ENCODE measurements at places on chromosomes 7 and 10.

DNA sequence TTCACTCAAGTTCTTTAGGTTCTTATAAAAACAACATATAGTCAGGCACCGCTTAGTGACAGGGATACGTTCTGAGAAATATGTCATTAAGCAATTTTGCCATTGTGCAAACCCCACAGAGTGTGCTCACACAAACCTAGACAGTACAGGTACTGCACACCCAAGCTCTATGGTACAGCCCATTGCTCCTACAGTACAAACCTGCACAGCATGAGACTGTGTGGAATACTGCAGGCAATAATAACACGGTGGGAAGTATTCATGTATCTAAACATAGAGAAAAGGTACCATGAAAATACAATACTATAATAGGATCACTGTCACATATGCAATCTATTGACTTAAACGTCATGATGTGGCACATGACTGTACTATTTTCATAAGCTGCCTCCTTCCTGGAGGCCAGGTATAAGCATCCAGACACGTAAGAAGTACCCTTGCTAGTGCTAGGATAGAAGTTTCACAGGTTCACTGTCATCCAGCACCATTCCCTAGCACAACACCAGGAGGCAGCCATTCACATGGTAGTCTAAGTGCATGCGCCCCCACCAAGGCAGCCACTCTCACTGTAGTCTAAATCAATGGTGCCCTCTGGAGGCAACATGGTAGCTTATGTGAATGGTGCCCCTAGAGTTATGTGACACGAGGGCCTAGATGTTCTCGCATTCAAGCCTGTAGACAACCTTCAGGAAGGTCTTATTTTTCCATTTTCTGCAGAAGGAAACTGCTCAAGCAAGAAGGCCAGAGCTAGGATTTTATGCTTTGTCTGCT is 98.5 kb downstream of the ARHGAP22 start:
- DNase-seq = no peak

- DNase-seq = no peak
Measured at GRCh38 chr7:143980746-143981510, 19.2 kb upstream of the OR6B1 start.

DNA sequence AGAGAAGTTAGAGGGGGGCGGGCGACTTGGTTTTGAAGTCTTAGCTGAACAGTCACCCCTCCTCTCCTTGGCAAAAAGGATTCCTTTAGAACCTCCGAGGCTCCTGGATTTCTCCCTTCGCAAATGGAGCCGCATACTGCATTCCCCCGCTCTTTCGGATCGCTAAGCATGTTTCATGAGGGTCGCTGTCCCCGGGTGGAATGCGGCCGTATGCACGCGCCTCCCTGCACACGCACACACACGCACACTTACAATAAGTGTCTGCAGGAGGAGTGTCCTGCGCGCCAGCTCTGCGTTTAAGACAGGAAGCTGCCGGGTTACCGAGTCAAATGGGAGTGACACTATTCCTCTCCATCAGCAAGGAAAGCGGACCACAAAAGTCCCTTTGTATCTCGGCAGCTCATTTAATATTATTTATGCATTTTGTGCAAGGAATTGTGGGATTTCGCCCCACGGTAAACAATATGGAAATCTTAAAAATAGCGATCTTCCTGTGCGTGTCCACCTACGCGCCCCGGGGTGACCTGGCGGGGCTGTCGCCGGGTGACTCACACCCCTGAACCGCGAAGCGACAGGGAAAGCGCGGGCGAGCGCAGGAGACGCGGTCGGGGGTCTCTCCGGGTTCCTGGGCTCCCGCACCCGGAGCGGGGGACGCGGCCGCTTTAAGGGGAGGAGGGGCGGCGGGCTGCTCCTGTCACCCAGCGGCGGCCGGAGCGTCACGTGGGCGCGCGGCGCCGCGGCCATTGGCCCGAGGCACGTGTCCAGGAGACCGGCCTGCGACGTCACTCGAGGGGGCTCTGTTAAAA is 988 bp upstream of the EN2 start:
- DNase-seq = no peak

DNA sequence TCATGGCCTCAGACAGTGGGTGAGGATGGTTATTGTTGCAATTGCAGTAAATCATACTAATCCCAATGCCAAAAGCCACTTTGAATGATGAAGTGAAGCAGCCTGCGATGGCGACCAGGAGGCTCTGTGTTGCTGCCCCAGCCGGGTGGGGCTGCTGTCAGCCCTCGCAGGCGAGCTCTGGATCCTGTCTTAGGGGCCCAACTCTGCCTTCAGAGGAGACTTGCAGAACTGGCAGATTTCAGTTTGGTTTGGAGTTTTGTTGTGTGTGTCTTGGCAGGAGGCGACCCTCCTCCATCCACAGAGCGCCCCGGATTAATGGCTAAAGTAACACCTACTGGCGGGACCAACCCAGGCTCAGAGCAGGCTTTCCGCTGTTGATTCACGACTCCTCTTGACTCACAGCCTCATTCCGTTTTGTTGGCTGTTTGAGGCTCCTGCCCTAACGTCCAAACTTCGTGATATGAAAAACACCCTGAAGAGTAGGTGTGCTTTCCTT is 67.9 kb upstream of the BMPER start:
- no peak for DNase-seq

DNA sequence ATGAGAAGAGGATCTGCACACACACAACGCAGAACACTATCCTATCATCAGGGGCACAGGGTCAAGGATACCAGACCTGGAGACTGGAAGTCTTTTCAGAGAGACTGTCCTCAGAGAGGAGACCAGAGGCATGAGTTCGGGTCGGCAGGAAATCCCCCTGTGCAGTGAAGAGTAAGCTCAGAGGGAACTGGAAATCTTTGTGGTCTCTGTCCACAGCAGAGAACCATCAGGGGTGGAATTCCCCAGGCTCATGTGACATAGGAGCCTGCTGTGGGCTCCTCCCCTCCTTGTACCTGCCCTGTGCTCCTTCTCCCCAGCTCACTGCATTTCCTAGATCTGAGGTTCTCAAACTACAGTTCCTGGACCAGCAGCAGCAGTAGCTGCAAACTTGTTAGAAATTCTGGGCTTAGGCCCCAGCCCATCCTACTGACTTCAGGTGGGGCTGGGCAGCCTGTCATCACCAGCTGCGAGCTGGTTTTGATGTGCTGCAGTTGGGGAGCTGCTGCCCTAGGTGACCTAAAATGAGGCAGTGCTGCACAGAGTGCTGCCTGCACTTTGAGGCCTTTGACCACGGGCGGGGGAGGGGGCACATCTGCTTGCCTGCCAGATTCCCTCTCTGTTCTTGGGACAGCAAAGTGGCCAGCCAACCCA is 2.4 kb downstream of the ZMIZ2 start:
- DNase-seq = peak; percentile 89

DNA sequence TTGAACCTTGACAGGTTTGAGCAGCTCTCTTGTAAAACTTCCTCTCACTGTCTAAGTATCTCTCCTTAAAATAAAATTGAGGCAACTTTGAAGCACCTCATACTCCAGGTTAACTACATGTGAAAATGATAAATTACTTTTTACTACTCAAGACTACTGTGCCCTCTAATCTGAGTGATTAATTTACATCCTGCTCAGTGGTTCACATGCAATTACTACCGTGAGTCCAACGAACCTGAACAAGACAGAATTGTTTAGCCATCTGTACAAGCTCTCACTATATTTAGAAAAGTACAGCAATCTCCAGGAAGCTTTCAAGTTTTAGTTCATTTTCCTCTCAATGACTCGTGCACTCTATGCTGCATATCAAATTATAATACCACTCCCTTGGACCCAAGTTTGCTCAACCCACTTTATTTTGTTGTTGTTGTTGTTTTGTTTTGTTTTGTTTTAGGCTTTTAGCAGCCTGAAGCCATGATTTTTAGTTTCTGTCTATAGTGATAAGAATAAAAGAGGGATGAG is 21.2 kb downstream of the PDE1C start:
- DNase-seq = no peak

- no peak for DNase-seq
Measured at GRCh38 chr7:139245401-139245800, 14.4 kb downstream of the UBN2 start.

DNA sequence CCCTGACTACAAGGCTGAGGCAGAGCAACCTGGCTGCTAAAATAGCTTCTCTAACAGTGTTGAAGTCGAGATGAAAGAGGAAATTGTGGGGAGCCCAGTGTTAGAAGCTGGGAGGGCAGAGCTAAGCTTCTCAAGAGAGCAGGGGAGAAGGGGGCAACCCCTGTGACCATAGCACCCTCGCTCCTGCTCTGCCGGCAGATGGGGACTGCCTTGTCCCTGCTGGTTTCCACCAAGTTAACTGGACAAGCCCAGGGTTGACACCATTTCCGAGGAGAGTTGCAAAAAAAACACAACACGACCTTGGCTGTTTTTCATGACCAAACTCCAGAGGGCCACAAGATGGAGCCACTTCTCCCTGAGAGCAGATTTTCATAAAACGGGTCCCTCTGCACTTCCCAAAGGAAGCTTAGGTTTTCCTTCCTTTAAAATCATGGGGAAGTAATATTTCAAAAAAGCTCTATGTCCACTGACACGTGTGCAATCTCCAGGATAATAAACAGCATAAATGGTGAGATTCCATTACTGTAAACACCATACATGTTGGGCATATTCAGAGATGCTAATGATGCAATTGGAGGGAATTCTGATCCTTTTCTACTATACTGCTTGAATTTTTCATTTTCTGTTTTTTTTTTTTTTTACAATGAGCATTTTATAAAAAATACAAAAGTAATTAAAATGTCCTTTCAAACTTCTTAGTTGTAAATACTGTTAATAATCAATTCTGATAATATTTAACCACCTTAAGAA is 140.4 kb downstream of the PIP4K2A start:
- DNase-seq = peak; percentile 2

DNA sequence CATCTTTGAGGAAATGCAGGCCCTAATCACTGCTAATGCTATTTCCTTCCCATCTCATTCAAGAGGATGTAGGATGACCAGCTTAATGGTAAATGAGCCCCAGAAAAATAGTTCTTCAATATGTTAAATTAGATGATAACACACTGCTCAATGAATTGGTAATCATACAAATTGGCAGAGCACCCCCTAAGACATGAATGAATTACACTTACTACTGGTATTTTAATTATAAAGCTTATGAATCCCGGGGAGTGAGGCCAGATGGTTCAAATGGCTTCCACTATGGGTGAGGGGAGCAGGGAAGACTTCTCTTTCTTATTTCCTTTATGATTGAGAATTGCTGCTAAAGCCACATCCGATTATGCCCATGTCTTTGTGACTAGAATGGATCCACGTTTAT is 159.2 kb upstream of the TARP start:
- DNase-seq = no peak

DNA sequence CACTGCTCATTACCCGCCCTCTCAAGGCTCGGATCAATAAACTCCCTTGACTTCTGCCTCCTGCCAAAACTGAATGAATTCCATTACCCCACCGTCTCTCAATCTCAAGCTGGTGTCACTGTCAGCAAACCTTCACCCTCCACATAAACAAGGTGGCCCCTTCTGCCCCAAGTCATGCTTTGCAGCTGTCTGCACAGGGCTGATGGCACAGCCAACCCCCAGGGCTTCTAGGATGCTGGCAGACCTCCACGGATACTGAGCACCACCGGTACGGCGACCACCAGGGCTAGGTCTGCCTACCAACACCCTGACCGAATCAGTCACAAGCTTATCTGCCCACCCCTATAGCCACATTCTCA is 46.1 kb downstream of the PARD3 start:
- no peak for DNase-seq

- no peak for DNase-seq
Measured at GRCh38 chr10:112203328-112204076, 19.9 kb upstream of the GPAM start.

- DNase-seq = no peak
Measured at GRCh38 chr7:114519240-114519639, 104.6 kb downstream of the FOXP2 start.

GRCh38 chr10:131076356-131076755 is 235.2 kb downstream of the TCERG1L start:
- no peak for DNase-seq

DNA sequence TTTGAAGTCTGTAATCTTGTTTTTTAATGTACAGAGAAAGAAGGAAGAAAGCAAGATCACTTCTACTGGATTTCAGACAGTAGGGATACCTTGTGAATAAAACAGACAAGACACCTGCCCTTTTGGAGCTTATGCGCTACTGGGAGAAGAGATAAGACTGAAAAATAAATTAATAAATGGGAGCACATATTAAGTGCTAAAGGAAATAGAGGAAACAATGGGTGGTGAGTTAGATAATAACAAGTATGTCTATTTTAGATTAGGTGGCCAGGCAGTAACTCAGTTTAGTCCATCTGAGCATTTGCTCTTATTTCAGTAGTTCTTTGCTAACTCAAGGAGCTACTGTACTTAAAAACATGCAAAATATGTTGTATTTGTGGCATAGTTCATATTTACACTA is 15.9 kb downstream of the MIOS start:
- DNase-seq = no peak

- DNase-seq = no peak
Measured at GRCh38 chr7:32100407-32100907, 30.2 kb upstream of the PDE1C start.

DNA sequence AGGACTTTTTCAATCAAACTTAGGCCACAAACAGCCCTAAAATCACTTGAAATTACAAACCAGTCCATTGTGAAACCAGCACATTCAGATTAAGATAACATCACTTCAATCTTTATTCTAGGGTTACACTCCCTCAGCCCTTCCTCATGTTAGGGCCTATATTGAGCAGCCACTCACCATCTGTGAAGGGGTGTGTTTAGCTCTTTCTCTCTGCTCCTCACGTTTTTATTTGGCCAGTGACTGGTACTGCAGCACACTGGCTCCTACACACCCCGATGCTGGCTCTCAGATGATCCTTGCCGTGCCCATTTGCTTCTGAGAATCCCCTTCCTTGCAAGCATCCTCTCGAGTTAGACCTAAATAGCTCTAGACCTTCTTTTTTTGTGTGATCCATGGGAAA is 604.5 kb downstream of the INHBA start:
- no peak for DNase-seq

- DNase-seq = no peak
Measured at GRCh38 chr10:13801907-13802288, 215.1 kb downstream of the PRPF18 start.

GRCh38 chr10:114876602-114877300 is 55.2 kb downstream of the FHIP2A start:
- no peak for DNase-seq

- no peak for DNase-seq
Measured at GRCh38 chr7:7720750-7721621, 2.6 kb upstream of the RPA3 start.

DNA sequence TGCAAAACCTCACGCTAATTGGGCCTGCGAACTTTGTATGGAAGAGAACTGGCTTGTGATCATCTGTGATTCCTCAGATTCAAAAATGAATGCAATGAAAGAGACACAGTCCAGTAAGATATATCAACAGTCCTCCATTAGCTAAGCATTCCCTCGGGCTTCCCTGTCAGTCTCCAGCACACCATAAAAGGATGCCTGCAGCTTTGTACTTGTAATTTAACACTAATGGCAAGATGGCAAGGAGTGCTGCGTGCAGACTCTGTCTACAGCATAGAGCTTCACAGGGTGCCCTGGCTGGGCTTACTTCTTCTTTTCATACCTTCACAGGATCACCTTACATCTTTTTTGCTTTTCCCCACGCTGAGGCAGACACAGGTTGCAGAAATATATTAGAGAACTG is 200.0 kb downstream of the GFRA1 start:
- no peak for DNase-seq

GRCh38 chr7:55475855-55476803 is 96.2 kb downstream of the VOPP1 start:
- DNase-seq = no peak

All from CD8-positive, alpha-beta T cell (primary cell).